Astrocyte of the hippocampus (primary cell): ENCODE measurements at places on chromosomes 2 and 18.
A peak's percentile ranks its signal among the peaks of the same experiment; 100 is the strongest.

DNA sequence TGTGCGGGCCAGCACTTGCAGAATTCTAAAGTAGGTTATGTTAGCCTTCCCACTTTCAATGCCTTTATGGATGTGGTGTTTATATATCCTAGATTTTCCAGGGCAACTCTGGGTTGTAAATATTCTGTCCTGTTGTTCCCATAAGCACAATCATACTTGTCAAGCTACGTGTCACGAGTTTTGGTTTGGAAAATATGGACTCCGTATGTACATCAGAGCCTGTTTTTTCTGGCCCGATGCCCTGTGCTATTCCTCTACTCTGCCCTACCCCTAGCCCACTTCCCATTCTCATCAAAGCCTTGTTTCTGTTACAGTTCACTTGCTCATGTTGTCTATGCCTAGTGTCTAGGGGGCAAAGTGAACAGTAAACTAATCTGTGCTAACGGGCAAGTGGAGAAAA, 27.0 kb upstream of the ZEB2 start:
- no peak for DNase-seq

GRCh38 chr18:23547846-23548245, 38.5 kb downstream of the NPC1 start:
- DNase-seq = peak; percentile 7

GRCh38 chr2:238864207-238865014, 16.5 kb downstream of the TWIST2 start:
- DNase-seq = peak; percentile 97

- no peak for DNase-seq
Measured at GRCh38 chr2:109275120-109276012, 146.4 kb downstream of the SH3RF3 start.

DNA sequence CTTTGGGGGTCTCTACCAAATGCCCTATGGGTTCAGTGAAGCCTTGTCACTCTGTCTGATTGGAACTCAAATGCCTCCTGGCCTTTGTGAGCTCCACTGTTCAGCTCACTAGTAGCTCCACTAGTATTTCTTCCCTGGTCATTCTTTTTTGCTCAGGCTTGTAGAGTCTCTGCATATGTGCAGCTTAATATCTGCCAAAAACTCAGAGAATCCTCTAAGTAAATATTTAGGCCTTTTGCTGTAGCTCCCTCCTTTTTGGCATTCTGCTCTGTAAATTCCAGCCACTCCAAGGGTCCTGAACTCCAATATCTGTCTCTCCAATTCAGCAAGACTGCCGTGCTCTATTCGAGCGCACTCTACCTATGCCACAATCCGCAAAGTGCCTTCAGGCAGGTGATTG, 146.5 kb downstream of the MAIP1 start:
- no peak for DNase-seq

DNA sequence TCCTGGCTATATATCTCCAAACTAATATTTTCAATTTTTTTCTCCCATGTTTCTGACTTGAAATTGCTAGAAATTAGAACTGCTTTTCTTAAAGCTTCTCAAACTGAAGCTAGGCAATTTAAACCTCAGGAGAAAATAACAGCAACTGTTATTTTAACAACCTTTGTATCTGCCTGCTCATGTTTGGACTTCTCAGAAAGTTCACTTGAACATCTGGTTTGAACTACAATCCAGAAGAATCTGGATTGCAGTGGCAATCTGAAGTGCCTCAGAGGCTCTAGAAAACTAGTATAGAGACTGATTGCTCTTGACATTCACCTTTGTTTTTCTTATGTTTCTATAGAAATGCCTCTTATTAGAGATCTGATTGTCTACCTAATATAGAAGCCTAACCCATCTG, 64.1 kb downstream of the STAT4 start:
- no peak for DNase-seq

DNA sequence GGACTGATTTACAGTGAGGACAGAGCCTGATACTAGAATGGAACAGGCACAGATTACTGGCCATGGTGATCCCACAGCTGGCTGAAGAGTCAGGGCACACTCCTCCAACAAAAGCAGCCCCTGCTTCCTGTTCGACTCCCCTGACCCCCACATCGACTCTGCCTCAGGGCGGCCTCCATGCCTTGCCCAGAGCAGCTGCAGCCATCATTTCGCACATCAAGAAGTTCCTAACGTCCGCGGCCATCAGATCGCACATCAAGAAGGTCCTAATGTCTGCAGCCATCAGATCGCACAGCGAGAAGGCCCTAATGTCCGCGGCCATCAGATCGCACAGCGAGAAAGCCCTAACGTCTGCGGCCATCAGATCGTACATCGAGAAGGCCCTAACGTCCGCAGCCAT, 192.8 kb upstream of the PXDN start:
- DNase-seq = no peak

- no peak for DNase-seq
Measured at GRCh38 chr2:63093502-63093901, 42.9 kb downstream of the OTX1 start.

DNA sequence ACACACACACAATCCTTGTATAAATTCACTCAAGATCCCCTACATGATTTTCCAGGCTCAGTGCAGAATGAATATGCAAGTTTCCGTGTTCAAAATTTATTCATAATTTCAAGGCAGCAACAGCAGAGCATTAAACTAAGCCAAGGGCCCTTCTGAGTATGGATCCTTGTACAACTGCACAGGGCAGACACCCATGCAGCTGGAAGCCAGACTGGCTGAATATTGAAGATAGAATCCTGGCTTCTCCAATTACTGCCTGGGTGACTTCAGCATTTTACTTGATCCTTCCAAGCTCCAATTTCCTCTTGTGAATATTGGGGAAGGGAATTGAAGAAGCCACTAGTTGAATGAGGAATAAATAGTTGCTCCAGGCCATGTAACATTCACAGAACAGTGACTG, 267.9 kb upstream of the REG3G start:
- no peak for DNase-seq

- no peak for DNase-seq
Measured at GRCh38 chr2:3060049-3060448, 317.6 kb downstream of the EIPR1 start.

- no peak for DNase-seq
Measured at GRCh38 chr2:53964987-53965687, 5.7 kb downstream of the PSME4 start.

DNA sequence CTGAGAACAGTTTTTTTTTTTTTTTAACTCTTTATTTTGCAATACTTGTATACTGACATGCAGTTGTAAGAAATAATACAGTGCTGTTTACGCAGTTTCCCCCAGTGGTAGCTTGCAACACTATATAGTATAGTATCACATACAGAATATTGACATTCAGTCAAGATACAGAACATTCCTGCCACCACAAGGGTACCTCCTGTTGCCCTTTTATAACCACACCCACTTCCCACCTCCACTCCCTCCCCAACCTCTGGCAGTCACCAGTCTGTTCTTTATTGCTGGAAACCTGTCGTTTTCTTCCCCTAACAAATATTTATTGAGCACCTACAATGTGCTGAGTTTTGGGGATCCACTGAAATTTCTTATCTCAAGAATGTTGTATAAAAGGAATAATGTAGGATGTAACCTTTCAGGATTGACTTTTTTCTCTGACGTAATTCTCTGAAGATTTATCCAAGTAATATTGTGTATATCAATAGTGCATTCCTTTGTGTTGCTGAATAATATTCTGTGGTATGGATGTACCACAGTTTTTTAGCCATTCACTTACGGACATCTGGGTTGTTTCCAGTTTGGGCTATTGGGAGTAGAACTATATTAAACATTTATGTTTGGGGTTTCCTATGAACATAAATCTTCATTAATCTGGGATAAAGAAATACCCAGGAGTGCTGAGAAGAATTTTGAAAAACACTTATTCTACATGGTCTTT, 51.4 kb upstream of the EML6 start:
- no peak for DNase-seq

- peak; percentile 58 for DNase-seq
Measured at GRCh38 chr18:74234326-74235171, 57.2 kb downstream of the CYB5A start.

- no peak for DNase-seq
Measured at GRCh38 chr2:136128905-136129304, 11.0 kb upstream of the CXCR4 start.

DNA sequence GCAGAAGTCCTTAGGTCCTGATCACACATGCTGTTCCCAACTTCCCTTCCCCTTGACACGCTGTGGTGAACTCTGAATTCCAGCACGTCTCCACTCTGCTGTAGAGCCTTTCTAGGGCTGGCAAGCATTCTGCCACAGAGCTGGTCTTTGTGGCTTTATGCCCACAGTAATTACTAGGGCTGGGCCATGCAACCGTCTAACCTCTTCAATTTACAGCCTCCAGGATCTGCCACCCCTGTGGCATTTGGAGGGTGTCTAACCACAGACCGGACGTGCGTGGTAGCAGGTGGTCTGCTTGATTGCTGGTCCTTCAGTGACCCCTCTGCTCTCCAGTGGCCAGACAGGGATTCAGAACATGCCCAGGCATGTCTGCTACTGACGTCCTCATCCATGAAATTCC, 43.1 kb upstream of the TGFA start:
- peak; percentile 82 for DNase-seq

- no peak for DNase-seq
Measured at GRCh38 chr2:125456693-125457363, 1199.1 kb upstream of the GYPC start.

- DNase-seq = no peak
Measured at GRCh38 chr2:166436189-166436588, 57.9 kb downstream of the SCN7A start.

DNA sequence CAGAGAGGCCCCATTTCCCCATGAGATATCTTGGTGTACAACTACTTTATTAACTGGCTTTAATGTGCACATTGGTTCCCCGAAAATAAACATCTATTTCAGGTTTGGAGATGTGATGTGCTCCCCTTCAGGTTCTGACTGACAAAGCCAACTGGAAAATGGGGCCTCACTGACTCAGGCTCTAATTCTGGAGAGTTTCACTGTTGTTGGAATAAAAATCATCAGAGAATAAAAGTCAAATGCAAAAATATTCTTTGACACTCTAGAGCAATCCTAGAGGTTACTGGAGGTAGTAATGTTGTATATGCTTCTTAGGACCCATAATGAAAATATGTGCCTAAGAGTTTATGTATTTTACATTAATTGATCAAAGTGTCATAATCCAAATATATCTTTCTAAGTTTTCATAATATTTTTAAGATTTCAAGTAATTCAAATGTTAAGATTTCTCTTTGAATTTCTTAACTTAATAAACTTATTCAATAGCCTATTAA, 189.9 kb upstream of the COL3A1 start:
- DNase-seq = no peak
